ENCODE measurements at places on chromosomes 1 and 21.
A peak's percentile ranks its signal among the peaks of the same experiment; 100 is the strongest.

DNA sequence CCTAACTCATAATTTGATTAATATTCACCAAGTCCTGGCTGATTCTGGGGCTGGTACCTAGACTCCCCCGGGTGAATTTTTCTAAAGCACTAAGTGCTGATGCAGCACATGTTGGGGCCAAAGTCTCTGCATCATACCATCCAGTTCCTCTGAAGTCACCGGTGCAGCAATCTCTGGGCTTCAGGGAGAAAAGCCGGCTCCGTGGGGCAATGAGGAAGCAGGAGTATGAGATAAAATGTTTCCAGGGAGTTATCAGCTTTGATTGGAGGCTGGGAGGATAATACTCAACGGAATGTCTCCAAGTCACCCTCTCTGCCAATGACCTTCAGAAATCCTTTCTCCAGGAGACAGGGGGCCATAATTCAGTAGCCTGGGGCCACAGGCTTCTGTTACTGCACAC lies 1.2 kb downstream of the FCAMR start:
- peak; percentile 74 for DNase-seq

GRCh38 chr1:240618946-240619345 lies 7.0 kb upstream of the GREM2 start:
- DNase-seq: no peak

- DNase-seq: no peak
Measured at GRCh38 chr1:93525431-93525830, 77.5 kb downstream of the FNBP1L start.

DNA sequence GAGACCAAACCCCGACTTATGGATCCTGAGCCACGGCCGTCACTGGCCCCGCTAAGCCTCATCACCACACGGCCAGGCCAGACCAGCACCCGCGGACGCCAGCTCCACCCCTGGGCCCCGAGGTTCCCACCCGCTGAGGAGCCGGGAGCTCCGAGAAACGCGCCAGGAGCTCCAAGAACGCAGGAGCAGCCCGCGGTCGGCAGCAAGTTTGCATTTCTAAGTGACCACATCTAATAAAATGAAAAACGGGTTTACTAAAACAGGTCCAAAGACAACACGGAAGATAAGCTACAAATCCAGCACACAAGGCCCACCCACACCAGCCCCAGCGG lies 8.1 kb upstream of the C1QTNF12 start:
- no peak for DNase-seq

GRCh38 chr21:45060675-45061311 lies 13.6 kb upstream of the ADARB1 start:
- DNase-seq: no peak

DNA sequence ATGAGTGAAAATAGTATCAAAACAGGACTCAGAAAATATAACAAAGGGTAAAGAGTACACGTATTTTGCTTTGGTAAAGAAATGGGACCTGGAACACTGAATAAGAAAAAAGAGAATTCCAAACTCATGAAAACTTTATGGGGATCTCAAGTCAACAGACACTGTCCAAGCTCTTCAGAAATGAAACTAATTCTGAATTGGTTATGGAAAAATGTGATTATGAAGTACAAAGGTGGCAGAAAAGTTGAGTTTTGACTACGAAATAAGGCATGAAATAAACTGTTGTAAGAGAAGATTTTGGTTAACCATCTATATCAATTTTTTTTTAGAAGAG lies 8.4 kb downstream of the EGLN1 start:
- no peak for DNase-seq

- DNase-seq: no peak
Measured at GRCh38 chr1:88777604-88778149, 93.6 kb downstream of the PKN2 start.

- no peak for DNase-seq
Measured at GRCh38 chr1:56084246-56084645, 495.1 kb downstream of the PLPP3 start.

DNA sequence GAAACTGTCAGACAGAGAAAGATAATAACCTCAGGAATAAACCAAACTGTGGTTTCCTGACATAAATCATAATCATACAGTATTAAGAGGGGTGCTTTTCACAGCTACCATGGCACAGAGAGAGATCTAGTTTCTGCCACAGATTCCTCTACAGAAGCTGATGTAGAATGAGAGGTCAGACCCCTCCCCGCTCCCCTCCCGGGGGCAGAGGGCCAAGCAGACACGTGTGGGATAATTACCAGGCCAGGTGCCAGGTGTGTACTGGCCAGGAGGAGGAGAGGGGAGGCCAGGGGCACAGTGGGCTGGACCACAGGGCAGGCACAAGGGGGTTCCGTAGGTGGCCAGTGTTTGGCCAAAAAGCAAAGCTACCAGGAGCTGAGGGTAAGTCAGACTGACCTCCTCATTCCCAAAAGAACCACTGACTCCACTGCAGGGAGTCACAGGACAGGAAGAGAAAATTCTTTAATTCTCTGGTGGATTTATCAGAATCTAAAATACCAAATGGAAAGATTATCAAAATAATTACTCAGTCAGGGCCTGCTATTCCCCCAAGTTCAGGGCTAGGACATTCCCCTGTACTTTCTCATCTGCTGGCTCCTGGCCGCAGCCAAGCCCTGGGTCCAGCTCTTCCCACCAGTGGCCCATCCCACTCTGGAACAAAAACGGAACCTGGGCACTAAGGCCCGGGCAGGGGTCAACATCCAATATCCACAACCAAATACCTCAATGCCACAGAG lies 30.0 kb downstream of the C2CD2 start:
- no peak for DNase-seq

GRCh38 chr1:180168786-180169639 lies 14.3 kb downstream of the QSOX1 start:
- peak; percentile 28 for DNase-seq

DNA sequence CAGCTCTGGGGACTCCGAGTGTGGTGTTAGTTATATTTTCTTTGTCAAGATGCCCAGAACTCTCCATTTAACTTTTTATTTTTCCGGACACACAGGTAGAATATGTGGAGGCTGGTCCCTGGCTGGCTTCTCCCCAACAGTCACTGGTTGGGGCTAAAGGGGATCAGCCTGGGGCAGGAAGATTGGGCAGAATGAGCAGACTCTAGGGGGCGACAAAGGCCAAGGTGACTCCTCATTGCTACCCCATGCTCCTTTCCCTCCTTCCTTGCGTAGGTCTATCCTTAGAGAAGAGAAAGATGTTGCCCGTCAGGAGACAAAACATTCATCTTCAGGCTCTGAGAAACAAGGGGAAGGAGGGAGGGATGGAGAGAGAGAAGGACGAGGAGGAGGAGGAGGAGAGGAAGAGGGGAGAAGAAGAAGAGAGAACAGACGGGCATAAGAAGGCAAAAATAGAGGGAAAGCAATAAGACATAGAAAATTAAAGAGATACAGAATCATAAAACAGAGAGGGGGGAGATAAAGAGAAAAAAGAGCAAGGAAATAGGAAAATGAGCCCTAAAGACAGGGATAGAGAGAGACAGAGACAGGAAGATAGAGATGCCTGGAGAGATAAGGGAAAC lies 89.9 kb downstream of the FOXD2 start:
- no peak for DNase-seq

- no peak for DNase-seq
Measured at GRCh38 chr1:79326875-79327274, 320.3 kb upstream of the ADGRL4 start.

DNA sequence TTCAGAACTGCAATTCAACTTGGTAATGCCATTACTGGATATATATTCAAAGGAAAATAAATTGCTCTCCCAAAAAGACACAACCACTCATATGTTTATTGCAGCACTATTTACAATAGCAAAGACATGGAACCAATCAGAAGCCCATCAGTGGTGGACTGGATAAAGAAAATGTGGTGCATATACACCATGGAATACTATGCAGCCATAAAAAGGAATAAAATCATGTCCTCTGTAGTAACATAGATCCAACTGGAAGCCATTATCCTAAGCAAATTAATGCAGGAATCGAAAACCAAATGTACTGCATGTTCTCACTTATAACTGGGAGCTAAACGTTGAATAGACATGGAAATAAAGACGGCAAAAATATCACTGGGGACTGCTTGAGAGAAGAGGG lies 117.0 kb downstream of the MAP3K21 start:
- no peak for DNase-seq

DNA sequence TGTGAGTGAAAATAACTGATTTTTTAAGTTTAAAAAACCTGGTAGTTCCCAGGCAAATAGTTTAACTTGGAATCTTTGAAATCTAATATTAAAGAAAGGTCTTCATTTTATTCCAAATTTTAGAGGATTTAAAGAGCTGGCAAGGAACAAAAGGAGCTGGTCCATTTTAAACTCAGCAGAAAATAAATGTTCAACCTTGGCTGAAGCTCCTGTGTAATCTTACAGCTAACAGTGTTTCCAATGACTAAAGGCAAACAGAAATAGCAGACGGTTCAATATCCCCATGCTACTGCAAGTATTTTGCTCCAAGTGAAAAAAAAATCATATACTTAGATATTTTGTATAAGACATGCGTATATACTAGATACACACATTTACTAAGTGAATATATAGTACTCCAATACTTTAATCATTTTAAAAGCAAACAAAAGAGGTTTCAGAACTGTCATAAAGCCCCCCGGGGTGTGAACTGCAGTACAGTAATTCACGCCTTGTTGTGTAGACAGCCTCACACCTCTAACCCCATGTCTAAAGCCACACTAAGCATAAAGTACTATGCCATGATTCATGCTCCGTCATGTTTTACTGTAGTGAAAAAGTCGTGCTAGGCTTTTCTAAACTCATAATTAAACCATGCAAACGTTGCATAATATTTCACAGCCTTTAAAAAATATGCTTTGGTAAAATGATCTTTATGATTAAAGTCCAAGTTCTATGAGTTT lies 132.2 kb downstream of the CLIC6 start:
- DNase-seq: no peak

DNA sequence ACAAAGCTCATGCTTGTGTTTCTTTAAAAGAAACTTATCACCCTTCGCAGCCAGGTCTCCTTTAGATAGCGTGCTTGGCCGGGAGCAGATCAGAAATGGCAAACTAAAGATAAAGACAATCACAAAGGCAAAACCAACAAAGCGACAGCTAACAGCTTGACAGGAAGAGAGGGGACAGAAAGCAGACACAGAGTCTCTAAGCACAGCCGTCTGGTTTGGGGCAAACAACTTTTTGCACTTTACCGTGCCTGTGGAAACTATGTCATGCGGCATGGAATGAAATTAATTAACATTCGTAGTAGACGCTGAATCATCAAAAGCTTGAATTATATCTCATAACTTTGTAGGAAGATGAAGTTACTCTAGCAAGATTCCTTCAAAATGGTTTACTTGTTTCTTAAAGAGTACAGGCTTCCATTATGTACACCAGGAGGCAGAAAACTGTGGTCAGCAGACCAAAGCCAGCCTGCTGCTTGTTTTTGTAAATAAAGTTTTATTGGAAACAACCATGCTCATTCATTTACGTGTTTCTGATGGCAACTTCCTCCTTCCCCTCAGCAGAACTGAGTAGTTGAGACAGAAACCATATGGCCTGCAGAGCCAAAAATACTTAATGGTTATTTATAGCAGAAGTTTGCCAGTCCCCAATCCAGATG lies 183.2 kb downstream of the KIF26B start:
- DNase-seq: peak; percentile 29

DNA sequence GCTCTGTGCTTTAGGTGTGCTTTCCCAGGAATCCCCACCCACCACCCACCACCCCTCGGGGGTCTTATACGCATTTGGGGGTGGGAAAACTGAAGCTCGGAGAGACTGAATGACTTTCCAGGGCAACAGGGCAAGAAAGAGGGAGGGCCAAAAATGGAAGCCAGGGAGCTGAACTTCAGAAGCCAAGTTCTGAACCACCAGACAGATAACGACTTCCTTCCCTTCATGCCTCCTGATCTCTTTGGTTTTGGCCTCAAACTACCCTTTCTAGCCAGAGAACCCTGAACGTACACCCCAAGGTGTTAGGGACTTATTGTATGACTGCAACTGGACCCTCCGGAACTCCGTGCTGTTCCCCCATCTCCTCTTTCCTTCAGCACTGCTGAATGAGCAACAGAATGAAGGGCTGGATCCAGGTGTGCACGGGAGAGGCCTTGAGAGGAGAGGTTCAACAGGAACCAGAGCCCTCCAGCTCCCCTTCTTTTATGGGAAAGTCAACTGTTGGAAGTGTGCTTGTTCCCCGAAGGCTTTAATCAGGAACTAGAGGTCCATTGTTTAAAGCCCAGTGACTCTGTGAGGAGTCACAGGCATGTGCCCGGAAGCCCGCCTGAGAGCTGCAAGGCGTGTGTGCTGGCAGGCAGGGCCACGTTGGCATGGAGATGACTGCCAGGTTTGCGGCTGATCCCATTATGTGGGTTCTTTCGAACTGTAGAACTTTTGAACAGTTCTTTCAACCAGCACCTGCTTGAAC lies 3.1 kb downstream of the BACE2 start:
- DNase-seq: no peak

DNA sequence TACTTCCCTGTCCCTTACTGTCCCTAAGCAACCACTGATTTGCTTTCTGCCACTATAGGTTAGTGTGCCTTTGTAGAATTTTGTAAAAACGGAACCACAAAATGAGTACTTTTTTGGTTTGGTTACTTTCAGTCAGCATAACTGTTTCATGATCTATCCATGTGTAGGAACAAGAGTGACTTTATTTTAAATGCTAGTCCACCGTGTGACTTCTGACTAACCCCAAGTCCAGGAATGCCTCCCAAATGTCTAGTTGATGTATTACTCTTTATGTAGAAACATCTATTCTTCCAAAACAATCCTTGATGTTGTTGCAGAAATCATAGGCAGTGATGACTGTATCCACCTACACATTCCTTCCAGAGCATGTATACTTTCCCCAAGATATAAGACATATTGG lies 21.3 kb downstream of the ATPAF1 start:
- no peak for DNase-seq

GRCh38 chr1:87252406-87252805 lies 76.3 kb upstream of the LMO4 start:
- DNase-seq: no peak

DNA sequence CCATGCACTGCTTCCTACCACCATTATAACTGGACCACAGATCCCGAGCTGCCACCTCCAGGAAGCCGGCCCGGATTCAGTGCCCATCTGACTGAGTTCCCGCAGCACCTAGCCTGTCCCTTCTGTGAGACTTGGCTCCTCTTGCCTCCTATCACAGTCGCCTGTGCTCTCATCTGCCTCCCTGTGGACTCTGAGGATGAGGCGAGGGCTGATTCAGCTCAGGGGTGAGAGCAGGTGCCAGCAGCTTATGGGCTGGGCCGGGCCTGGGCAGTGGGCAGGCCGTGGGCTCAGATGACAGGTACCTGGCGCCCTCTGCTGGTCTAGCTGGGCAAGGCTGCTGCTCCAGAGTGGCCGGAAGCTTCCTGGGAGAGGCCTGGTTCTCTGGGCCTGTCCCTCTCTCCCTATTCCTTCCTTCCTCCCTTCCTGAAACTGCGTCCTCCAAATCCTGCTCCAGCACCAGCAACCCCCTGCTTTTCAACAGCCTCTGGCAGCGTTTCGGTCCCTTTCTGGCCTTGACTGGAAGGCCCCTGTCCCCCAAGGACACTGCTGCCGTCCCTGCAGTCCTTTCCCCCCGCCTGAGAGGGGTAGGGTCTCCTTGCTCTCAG lies 17.3 kb upstream of the PCSK9 start:
- peak; percentile 84 for DNase-seq

GRCh38 chr21:17467392-17467791 lies 45.5 kb upstream of the CXADR start:
- DNase-seq: no peak

- peak; percentile 44 for DNase-seq
Measured at GRCh38 chr1:198641501-198641900, 2.7 kb downstream of the PTPRC start.

GRCh38 chr1:74343216-74343615 lies 108.0 kb downstream of the TNNI3K start:
- DNase-seq: no peak

- DNase-seq: no peak
Measured at GRCh38 chr1:221669441-221669840, 72.4 kb downstream of the DUSP10 start.

Measured in suppressor macrophage treated with lipopolysaccharide for 1 hour (primary cell).